ENCODE measurements at places on chromosomes 16 and 17.

DNA sequence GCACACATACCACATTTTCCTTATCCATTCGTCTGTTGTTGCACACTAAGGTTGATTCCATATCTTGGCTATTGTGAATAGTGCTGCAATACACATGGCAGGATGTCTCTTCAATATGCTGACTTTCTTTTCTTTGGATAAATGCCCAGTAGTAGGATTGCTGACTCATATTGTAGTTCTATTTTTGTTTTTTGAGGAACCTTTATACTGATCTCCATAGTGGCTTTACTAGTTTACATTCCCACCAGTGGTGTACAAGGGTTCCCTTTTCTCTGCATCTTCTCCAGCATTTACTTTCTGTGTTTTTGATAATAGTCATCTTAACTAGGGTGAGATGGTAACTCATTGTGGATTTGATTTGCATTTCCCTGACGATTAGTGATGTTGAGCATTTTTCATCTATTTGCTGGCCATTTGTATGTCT is 118.1 kb downstream of the STXBP4 start:
- DNase-seq, result peak; percentile 17

GRCh38 chr17:34714475-34715410 is 135.4 kb downstream of the TMEM132E start:
- no peak for DNase-seq

DNA sequence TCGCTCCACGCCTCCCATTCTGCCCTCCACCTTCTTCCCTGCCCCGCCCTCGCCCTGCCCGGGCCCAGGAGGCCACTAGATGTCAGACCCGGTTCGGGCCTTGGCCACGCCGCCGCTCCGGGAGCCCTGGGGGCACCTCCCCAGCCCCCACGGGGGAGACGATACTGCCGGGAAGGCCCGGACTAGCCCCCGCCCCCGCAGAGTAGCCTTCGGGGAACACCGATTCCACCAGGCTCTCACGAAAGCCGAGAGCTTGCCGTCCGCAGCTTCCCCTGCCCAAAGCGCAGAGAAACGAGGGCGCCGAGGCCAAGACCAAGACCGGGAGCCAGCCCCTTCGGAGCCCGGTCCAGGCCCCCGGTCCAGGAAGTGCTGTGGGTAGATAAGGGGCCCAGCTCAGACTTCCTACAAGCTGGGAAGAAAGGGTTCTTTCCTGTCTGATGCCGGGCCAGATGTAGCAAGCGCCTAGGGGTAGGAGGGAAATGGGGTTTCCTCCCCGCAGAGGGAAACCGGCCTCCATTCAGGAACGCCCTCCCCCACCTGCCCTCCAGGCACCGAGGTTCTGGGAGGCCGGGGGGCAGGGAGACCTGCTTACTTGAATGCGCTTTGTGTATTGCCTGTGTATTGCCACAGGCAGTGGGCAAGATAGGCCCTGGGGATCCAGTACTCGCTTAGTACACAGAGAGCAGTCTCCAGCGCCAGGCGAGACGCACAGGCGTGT is 806 bp upstream of the CYB561 start:
- no peak for DNase-seq

DNA sequence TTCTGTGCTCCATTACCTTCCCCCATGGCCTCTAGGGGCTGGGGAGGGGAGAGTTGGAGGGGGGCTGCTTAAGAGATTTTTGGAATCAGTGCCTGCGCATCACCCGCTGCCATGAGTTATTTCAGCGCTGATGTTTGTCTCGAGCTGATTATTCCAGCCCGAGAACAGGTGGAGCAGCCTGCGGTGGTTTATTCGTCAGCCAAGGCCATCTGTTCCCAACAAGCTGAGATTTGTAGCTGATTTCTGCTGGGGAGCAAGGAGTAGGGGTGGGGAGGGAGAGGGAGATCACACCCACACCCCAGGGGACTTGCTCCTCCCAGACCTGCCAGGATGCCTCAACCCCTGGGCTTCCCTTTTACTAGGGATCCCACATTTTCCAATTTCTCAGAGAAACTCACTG is 23.1 kb downstream of the PIPOX start:
- DNase-seq, result peak; percentile 97

DNA sequence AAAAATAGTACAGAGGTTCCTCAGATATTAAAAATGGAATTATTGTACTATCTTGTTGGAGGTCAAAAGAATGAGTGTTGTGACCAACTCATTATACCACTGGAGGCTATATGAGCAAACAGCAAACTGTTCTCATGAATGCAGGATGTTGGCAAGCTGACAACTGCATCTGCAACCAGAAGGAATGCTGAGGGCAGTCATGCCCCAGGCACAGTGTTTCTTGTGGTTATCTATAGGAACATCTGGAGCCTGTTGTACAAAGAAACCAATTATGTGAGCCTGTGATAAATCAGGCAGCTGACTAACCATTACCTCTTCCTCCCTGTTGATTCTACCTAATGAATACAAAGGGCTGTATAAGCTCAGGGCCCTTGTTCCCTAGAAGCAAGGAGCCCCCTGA is 2057.1 kb downstream of the TP53TG3F start:
- no peak for DNase-seq

- no peak for DNase-seq
These were observed 1.1 kb upstream of the USP32 start for GRCh38 chr17:60392845-60393702.

DNA sequence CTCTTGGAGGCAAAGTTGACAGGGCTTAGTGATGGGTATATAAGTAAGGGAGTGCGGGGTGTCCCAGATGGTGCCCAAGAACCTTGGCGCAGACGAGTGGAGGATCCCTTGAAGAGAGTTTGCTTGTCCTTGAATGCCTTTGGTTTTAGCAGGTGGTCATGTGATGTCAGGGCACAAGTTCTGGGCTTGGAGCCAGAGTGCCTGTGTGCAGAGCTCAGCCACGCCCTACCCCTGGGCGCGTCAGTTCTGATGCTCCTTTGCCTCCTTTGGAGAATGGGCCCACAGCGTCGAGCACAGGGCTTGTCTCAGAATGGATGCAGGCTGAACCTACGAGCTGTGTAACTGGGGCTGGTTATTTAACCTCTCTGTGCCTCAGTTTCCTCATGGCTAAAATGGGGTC is 412.2 kb upstream of the EEF2KMT start:
- DNase-seq, result no peak

- DNase-seq, result no peak
These were observed 11.3 kb upstream of the COX10 start for GRCh38 chr17:14058051-14058450.

DNA sequence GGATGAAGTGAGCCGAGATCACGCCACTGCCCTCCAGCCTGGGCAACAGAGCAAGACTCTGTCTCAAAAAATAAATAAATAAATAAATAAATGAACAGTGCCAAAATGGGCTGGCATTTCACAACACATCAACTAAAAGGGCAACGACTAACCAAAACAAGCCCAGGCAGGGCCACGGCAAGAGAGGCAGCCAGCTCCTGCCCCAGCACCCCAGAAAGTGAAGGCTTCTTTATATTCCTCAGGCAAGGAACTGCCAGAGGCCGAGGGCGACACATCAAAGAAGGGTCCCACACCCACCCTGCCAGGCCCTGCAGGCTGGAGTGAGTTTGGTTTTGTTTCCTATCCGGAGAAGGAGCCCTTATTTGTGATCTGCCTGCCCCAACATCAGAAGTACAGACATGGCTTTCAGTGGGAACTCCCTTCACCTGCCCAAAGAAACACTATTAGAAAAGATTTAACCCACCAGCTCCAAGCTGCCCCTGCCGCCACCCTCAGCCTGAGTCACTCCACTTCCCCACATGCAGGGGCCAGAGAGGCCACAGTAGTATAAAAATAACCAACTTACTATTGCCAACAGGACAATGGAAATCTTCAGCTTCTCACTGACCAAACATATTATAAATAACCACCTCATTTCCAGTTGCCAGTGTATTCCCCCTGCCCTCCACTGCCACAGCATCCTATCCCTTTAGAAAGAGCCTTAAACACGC is 8.0 kb downstream of the FBXO31 start:
- no peak for DNase-seq

DNA sequence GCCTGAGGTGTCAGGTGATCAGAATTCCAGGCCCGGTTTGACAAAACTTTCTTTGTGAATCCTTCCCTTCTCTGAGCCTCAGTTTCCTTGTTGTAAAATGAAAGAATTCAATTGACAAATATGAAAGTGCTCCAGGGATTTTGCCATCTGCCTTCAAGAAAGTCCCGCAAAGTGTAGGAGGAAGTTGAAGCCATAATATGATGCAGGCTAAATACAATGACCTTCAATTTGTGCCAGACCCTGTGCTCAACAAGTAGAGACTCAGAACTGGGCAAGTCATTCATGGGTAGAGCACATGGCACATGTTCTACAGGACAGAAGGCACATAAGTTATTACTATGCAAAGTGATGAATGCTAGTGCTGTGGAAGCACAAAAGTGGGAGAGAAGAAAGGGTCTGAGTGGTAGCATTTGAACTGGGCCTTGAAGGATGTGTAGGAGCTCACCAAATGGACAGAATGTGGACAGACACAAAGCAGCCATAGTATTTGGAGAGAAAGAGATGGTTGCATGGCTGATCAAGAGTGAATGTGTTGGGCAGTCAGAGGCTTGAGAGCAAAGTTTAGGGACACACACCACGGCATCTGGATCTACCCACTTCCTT is 2.4 kb upstream of the SCIMP start:
- DNase-seq, result no peak

- DNase-seq, result no peak
These were observed 30.5 kb downstream of the SMPD3 start for GRCh38 chr16:68417711-68418301.

DNA sequence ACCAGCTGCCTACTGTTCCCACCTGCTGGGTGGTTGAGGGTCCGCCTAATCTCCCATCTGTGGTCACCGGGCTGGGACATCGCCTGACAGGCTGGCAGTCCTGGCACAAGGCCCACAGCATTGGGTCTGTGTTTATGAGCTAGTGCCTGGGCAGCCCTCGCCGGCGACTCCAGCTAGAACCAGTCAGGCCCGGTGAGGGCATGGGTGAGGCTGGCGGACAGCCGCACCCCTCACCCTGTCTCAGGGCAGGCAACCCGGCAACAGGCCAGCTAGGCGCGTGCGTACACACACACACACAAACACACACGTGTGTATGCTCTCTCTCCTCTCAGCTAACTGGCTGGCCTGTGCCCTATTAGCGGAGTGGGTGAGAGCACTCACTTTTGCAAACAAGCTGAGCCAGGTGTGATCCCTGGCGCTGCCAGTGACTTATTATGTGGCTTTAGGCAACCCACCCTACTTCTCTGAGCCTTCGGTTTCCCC is 10.4 kb downstream of the HSD11B2 start:
- DNase-seq, result peak; percentile 68

GRCh38 chr16:50228364-50228868 is 37.9 kb upstream of the ADCY7 start:
- no peak for DNase-seq

GRCh38 chr16:68883685-68884084 is 40.4 kb downstream of the TANGO6 start:
- DNase-seq, result no peak

- DNase-seq, result no peak
These were observed 771 bp downstream of the MSRB1 start for GRCh38 chr16:1942047-1942809.

DNA sequence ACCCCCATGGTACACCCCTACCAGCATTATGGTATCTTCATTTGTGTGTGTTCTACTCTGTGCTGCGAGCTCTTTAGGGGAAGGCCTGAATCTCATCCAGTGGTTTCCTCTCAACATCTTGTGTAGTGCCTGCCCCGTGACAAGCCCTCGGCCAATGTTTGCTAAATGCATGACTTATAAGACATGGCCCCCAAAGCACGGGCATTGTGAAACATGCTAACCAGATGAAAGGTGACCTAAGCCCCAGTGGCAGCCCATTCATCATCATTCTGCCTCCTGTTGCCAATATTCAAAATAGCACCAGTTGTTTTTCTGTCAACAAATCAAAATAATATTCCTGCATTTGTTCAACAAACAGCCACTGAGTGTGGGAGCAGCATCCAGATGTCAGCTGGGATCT is 108.8 kb upstream of the HSBP1 start:
- no peak for DNase-seq

- DNase-seq, result peak; percentile 24
These were observed 138.9 kb upstream of the CA10 start for GRCh38 chr17:52297230-52298010.

- no peak for DNase-seq
These were observed 15.0 kb upstream of the SLC38A10 start for GRCh38 chr17:81309859-81310839.

- no peak for DNase-seq
These were observed 37.9 kb downstream of the CMIP start for GRCh38 chr16:81482329-81483063.

DNA sequence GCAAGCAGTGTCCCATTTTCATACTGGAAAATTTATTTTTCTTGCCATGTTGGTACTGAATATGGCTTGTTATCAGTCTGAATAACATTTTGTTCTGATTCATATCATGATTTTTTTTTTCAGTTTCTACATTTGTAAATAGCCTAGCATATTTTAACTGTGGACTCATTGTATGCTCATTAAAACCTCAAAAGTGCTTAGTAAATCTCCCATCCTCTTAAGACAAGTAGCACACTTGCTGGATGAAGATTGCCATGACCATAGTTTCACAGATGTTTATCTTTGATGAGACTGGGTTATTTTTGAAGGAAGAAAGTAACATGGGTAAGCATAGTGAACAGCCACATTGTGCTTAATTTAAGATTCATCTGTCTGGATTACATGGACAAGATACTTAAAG is 878 bp downstream of the KRT10 start:
- DNase-seq, result no peak

GRCh38 chr17:11624976-11625375 is 26.7 kb downstream of the DNAH9 start:
- DNase-seq, result no peak

- DNase-seq, result no peak
These were observed 427.6 kb downstream of the ZFHX3 start for GRCh38 chr16:72620348-72620747.

DNA sequence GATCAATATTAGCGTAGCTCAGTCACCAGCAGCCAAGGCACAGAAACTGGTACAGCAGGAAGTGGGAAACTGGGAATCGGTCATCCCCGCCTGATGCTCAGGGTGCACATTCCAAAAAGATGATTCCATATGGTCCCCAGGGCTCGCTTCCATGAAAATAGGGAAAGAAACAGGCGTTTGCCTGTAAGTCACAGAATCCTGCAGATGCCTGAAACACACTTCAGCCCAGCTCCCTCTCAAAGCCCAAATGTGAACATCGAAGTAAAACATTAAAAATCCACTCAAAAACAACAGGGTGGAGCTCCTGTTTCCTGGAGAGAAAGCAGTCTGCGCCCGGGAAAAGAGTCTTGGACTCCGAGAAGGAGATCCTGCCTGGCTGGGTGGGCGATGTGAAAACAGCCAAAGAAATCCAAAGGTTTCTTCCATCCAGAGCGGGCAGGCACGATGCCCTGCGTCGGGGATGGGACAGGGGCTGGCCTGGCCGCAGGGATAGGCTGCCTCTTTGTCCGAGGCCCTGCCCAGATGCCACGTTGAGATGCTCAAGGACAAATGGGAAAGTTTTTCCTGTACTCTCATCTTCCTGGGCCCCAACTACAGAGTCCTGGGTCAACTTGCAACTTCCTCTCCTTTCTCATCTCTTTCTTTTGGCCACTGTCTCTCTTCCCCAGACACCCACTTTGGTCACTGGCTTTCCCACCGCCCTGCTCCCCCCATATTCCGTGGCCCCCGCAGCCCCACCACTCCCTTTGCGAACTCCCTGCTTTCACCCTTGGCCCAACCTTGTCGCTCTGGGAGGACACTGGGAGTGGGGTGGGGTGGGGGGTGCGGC is 743 bp downstream of the WIPI1 start:
- peak; percentile 22 for DNase-seq
